ENCODE measurements at places on chromosomes 2 and 18.

DNA sequence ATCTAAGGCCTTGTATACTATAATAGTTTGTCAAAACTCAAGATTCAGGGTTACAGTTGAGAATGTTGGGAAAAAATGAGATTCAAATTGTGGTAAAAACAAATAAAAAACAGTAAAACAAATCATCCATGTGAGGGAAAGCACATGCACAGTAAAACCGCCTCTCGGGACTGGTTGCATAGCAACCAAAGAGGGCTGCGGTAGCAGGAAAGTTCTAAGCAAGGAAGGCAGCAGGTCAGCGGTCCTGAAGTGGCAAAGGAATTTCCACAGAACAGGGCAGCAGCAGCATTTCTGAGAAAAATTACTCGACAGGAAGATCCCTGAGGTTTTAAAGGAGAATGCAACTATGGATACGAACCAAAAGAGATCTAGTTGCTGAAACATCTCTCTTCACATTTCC lies 93.7 kb downstream of the DYNAP start:
- ATAC-seq: no peak

- ATAC-seq: no peak
Measured at GRCh38 chr18:75065251-75066000, 143.5 kb downstream of the PTGR3 start.

GRCh38 chr2:240806006-240806405 lies 14.0 kb downstream of the KIF1A start:
- ATAC-seq: no peak

- no peak for ATAC-seq
Measured at GRCh38 chr2:14634182-14634488, 1.6 kb downstream of the LRATD1 start.

- ATAC-seq: no peak
Measured at GRCh38 chr2:174300114-174300513, 34.6 kb upstream of the SP9 start.

- no peak for ATAC-seq
Measured at GRCh38 chr2:77807531-77808215, 285.5 kb upstream of the LRRTM4 start.

DNA sequence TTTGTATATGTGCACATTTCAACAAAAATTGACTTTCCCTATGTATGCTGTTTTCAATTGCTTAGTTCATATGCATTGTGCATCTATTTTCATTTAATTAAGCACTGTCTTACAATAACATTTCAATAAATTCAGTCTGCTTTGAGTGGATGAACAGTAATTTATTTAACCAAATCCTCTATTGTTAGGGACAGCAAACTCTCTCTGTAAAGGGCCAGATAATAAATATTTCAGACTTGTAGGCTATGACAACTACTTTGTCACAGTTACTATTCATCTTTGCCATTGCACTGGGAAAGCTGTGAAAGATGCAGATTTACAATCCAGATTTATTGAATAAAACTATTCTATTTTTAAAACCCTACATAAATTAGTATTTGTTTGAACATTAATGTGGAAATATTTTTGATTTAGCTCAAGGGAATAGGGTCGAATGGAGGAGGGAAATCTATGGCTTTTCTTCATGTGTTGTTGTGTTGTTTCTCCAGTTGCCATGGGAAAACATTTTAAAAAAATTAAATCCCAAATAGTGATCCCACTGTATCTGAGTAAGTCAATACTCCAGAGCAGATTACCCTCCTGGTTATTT lies 14.2 kb upstream of the RAB27B start:
- no peak for ATAC-seq

DNA sequence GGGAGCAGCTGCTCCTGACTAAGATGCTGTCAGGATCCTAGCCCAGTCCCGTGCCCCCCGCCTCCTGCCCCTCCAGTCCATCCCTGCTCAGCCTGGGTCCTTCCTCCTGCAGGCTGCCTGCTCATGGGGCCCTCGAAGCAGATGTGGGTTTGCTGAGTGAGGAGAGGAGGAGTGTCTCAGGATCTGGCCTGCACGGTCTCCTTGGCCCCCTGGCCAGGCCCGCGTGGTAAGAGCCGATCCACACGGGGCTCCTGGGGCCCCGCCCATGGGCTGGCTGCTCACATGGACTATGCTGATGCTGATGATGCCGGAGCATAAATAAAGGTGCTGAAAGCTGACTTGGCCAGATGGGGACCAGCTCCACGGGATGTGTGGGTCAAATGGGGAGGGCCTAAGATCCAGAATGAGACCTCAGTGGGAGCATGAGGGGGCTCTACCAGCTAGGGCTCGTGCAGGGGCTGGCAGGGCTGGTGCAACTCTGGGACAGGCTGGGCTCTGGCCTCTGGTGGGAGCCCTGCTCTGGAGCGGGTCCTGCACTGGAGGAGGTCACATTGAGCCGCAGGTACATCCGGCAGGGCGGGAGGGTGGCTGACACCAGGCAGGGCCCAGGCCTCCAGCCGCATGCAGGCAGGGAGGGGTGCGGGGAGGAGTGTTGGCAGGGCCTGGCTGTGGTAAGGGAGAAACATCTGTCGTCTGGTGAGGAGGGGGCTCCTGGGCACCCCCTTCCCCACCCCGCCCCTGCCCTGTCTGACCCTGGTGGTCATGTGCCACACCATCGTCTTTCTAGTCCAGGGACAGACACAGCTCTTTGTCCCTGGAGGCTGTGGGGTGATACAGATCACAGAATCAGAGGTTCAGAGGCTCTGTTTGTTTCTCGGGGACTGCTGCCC lies 275.3 kb upstream of the HDAC4 start:
- no peak for ATAC-seq

- no peak for ATAC-seq
Measured at GRCh38 chr2:60505240-60505879, 48.1 kb downstream of the BCL11A start.

- ATAC-seq: no peak
Measured at GRCh38 chr2:237208373-237209260, 122.9 kb downstream of the COPS8 start.

DNA sequence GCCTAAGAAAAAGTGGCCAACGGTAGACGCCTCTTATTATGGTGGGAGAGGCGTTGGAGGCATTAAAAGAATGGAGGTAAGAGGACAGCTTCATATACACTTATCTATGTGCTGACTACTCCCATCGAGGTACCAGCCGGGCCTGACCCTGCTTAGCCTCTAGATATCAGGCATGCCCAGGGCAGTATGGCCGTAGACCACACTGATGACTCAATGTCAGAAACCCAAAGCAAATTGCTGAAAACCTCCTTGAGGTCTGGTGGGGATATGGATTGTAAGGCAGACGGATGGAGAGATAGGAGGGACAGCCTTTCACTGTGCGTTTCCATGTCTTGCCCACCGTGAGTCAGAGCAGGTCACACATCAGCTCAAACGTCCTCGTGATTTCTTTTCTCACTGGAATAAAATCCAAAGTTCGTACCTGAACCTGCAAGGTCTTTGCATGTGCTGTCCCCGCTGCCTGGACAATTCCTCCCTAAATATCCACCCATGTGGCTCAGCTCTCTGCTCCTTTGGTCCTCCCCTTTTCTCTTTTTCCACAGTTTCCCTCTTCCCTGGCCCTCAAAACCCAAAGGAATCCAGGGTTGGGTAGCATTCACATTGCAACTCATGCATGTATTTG lies 168.9 kb downstream of the ANTXR1 start:
- no peak for ATAC-seq

- no peak for ATAC-seq
Measured at GRCh38 chr2:226130192-226130591, 669.4 kb downstream of the IRS1 start.

GRCh38 chr2:203659331-203660049 lies 46.9 kb upstream of the CD28 start:
- no peak for ATAC-seq

Data from activated CD4-positive, CD25-positive, alpha-beta regulatory T cell treated with anti-CD3 and anti-CD28 coated beads, Interleukin-2, amount 50 U/mL, for 24 hours (primary cell).